NCI-H146 (cell line): ENCODE measurements at places on chromosomes 11 and 22.

- DNase-seq: no peak
Measured at GRCh38 chr22:49583341-49583740, 244.3 kb downstream of the BRD1 start.

- DNase-seq: no peak
Measured at GRCh38 chr11:14789879-14790484, 102.0 kb downstream of the CYP2R1 start.

- DNase-seq: no peak
Measured at GRCh38 chr11:94680426-94680825, 87.7 kb upstream of the AMOTL1 start.

- no peak for DNase-seq
Measured at GRCh38 chr11:35050541-35050995, 88.4 kb upstream of the CD44 start.

DNA sequence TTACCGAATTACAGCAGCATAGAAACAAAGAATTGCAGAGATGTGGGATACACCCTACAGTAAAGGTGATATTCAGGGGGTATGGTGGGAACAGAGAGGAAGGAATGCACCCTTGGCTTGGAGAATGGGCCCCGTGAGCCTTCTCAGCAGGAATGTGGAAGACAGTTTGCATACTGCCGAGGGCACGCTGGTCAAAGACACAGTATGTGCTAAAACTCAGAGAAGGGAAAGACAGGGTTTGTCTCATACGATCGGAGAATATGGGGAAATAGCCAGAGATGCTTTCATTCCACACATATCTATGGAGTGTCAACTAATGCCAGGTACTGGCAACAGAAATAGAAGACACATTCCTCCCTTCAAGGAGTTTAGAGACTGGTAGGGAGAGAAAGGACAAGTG lies 36.9 kb downstream of the UBASH3B start:
- no peak for DNase-seq

- no peak for DNase-seq
Measured at GRCh38 chr11:123461164-123461563, 31.1 kb downstream of the GRAMD1B start.

- no peak for DNase-seq
Measured at GRCh38 chr11:97218011-97218410, 828.2 kb downstream of the JRKL start.

GRCh38 chr22:38424525-38425080 lies 30.4 kb downstream of the KCNJ4 start:
- DNase-seq: no peak

DNA sequence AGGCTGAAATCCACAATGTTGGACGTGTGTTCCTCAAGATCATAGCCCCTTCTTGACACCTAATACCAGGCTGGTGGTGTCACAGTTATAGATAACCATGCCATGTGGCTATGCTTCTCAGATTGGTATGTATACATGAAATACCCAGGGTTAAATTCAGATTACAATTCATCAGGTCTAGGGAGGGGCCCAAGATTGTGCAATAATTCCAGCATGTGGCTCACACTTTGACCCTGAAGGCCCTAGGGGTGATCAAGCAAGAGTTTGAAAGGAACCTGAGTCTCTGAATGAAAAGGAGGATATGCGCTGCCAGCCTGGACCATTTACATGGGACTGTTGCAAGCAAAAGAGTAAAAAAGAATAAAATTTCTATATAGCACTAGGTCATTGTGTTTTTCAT lies 7.4 kb downstream of the OR4C6 start:
- no peak for DNase-seq

DNA sequence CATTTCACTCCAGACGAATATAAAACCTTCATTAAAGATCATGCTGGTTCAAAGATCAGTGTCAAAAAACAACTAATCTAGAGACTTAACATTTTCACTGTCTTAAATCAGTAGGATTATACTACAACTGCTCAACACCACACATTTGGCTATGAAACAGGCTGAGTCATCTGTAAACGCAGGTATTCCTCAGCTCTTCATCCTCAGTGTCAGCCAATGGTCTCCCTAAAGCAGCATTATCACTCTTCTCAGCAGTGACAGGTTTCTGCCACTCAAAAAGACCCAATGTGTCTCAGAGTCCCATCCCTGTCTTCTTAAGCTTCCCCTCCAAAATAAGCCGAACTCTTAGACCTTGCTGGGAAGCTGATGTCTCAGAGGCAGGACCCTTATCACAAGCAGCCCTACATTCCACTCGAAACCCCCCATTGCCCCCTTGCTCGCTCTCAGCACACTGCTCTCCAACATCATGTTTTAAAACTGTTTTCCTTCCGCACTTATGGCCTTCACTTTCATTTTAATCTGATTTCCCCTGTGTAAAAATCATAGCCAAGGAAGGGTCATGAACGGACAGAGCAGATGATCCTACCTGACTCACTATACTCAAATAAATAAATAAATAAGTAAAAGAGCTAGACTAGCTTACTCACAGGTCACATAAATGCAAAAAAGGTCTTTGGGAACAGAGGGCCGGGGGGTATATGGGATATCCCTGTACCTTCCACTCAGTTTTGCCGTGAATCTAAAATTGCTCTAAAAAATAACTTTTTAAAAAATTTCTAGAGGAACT lies 23.0 kb downstream of the CDON start:
- no peak for DNase-seq

DNA sequence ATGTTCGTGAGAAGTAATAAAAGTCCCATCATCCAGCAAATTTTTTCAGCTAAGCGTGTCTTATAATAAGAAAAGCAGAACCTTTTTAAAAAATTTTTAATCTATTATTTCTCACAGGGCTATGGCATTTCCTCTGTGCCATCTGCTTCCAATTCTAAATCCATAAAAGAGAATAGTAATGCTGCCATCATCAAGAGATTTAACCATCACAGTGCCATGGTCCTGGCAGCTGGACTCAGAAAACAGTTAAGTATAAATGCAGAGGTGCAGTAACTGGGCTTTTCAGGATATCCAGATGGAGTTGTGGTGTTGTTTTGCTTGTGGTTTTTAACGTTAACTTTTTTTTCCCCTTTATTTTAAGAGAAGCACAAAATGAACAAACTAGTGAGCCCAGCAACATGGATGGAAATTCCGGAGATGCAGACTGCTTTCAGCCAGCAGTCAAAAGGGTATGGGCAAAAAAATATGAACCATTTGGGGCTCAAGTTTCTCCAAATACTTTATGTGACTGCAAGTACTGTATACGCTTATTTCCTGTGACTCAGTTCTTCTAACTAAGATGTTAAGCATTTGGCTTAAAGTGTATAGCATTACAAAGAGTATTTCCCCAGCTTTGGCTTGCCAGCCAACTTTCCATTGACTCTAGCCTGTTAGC lies 25.2 kb downstream of the GTF2H1 start:
- no peak for DNase-seq

DNA sequence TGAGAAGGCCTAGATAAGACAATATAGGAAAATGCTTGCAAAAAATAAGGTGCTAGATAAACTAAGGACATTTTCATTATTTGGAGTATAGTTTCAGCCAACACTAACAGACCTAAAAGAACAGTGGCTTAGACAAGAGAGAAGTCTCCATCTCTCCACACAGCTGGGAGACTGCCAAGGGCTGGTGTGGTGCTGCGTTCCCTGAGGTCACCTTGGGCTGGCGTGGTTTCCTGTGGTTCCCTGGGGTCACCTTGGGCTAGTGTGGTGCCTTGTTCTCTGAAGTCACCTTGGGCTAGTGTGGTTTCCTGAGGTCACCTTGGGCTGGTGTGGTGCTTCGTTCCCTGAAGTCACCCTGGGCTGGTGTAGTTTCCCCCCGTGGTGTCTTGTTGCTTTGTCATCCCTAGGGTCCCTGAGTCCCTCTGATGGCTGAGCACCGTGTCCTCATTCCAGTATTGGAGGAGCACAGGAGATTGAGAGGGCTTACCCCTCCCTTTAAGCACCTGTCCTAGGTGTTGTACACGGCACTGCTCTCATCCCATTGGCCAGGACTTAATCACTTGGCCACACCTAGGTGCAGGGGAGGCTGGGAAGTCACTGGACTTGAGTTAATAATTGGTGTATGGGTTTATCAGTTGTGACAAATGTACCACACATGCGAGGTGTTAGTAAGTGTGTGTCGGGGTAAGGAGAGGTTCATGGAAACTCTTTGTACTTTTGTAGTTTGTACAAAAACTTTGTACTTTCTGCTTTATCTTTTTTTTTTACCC lies 14.9 kb downstream of the SAMM50 start:
- DNase-seq: no peak

GRCh38 chr11:122879785-122880184 lies 2.8 kb upstream of the JHY start:
- no peak for DNase-seq

DNA sequence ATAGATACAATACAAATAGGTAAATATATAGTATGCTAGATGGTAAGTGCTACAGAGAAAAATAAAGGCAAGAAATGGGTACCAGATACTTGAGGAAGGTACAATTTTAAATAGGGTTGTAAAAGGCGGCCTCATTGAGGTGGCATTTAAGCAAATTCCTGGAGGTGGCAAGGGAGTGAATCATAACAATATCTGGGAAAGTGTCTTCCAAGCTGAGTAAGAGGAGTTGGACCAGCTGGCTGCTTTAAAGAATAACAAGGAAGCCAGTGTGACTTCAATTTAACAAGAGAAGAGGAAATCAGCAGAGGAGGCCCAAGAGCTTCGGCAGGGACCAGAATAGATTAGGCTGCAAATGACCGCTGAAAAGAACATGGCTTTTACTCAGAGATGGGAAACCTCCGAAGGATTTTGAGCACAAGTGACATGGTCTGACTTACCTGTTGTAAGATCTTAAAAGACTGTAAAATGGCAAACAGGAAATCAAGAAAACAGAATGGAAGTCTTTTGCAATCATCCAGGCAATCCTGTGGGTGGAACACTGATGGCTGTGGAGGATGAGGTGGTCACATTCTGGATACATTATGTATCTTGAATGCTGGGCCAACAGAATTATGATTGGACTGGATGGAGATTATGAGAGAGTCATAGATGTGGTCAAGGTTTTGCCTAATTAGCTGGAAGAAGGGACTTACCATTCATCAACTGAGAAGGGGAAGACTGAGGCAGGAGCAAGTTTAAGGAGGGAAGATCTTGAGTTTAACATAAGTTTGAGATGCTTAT lies 77.2 kb downstream of the RDX start:
- no peak for DNase-seq

DNA sequence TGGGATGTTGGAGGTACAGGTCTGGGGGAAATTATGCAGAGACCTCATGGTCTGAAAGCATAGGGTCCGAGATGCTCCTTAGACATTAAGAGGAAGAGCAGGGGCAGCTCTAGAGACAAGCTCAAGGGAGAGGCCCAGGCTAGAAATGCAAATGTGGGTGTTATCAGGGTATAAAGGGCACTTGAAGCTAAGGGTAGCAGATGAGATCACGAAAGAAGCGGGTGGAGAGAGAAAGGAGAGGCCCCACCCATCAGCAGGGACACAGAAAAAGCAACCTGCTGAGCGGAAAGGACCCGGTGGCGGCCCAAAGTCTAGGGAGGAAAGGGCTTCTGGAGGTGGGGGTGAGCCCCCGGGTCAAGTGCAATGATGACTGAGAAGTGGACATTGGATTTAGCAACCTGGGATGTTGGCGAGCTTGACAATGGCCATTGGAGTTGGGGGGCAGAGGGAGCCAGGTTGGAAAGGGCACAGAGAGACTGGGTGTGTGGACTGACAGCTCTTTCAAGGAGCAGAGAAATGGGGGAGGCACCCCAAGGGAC lies 8.9 kb downstream of the TMPRSS6 start:
- no peak for DNase-seq

DNA sequence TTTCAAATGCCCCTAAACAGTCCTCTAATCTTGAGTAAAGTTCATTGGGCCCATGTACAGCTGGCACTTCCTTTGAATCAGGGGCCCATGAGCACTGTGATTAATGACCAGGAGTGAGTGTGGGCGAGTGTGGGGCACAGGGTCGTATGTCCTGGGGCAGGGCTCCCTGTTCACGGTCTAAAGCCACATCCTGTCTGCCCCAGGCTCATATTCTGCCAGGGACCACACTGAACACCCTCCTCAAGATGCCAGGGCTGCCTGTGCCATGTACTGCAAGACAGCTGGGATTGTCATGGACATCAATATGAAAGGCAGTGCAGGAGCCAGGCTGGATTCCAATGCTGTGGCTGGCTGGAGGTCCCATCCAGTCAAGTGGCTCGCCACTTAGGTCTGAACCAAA lies 130.5 kb downstream of the KIRREL3 start:
- no peak for DNase-seq

DNA sequence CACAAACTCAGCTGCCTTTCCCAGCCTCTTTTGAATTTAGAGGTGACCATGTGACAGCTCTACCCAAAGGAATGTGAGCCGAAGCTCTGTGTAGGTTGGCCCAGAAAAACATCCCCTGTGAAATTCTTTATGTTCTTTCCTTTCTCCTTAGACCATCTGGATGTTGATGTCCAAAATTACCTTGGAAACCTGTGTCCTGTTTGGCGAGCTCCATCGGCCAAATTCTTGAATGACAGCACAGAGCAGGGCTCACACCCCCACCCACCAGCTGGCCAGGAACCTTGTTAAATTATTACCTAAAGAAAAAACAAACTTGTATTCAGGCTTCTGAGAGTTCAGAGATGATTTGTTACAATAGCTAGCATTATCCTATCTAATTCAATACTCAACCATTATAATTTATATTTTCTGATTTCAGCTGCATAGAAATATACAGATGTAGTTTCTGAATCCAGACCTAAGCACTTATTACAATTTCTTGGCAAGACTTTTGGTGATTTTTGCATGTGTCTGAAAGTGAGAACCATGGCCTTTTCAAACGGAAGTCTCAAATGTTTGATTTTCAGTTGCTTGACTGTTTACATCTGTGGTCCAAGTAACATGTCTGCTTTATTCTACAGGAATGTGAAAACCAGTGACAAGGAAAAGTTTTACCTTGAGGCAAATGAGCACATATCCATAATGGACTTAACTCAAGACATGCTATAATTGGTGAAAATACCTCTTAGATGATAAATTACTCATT lies 554.2 kb downstream of the NTM start:
- no peak for DNase-seq

DNA sequence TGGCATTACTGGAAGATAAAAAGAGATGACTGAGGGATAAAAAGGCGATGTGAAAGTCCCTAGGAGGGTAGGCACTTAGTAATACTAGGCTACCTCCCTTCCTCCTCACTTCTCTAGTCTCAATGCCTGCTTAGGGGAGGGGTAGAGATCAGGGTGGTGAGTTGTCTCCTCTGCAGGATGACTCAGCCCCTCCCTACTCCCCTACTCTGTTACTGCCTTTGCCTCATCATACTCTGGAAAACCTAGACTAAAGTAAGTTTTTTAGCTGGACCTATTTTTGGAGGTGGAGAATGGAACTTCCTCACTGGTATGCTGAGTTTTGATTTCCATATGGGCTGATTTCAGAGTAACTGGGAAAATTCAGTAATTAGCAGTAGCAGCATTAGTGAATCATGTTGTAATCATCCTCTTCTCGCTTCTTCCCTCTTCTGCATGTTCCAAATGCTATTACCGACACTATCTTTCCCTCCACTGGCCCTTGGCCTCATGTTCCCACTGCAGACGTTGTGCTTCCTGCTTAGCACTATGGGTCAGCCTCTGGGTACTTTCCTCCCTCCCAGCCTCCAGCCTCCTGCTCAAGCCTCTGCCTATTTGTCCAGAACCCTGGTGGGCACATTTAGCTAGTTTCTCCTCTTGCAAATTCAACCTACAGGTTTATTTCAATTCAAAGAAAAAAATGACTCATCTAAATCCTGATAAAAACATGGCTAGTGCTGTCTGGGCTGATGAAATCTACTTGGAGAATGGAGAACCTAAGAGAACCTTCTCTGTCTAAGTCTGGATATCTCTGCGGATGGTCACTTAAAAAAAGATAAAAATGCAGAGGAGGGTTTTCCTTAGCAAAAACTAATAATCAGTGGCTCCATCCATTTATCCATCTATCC lies 281.7 kb downstream of the ST3GAL4 start:
- no peak for DNase-seq
